Inflammatory macrophage (primary cell): ENCODE measurements at places on chromosomes 7 and 10.
A peak's percentile ranks its signal among the peaks of the same experiment; 100 is the strongest.

DNA sequence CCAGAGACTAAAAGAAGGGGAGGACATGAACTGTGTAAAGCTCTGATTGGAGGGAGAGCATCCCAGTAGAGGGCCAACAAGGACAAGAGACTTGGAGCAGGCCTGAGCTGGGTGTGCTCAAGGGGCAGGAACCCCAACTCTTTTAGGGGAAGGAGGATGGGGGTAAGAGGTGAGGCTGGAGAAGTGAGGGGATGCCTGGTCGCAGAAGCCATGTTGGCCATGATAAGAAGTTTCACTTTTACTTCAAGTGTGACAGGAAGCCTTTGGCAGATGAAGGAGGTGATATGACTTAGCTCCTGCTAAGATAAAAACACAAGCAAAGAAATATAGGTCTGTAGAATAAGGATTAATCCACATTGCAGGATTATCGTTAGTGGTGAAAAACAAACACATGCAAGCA lies 208.3 kb downstream of the JAZF1 start:
- no peak for DNase-seq

GRCh38 chr10:131041031-131041430 lies 270.5 kb downstream of the TCERG1L start:
- no peak for DNase-seq

DNA sequence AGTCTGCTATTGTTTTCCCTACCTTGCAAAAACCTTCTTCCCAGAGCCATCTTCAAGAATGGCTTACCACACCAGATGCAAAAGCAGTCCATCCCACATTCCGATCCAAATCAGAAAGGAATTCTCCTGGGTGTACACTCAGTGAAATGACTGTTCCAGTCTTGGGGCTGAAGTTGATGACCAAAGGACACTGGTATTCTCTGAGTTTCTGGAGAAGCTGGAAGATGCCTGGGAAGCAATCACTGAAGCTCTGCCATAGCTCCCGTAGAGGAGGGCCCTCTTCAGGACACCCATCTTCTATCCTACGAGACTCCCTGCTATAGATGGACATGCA lies 155.7 kb downstream of the LCOR start:
- no peak for DNase-seq

DNA sequence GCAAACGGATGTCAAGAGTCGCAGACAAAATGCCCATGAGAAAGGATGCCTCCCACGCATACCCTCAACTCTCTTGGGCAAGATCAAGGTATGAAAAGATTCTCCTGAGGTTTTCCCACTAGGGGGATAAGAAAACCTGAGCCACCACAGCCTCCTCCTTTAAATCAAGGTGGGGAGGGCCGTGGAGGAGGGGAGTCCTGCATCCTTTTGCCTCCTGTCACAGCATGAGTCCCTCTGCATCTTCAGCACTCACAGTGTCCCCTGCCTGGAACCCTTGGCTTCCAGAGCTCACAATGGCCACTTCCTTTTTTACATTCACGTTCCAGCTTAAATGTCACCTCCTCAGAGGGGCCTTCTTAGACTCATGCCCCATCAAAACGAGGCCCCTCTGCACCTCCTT lies 207.6 kb downstream of the GLI3 start:
- no peak for DNase-seq

- DNase-seq, result no peak
These were observed 179.9 kb downstream of the SKAP2 start for GRCh38 chr7:26684447-26684846.

- DNase-seq, result no peak
These were observed 550.8 kb downstream of the IPMK start for GRCh38 chr10:57716884-57717283.

- peak; percentile 90 for DNase-seq
These were observed 39.2 kb downstream of the EEPD1 start for GRCh38 chr7:36192053-36192824.
